ENCODE measurements at places on chromosomes 7 and 10.
A peak's percentile ranks its signal among the peaks of the same experiment; 100 is the strongest.

GRCh38 chr7:129436335-129436923, 2.2 kb downstream of the STRIP2 start:
- no peak for DNase-seq

- DNase-seq = no peak
Observed at GRCh38 chr7:137953043-137953664, 48.7 kb downstream of the CREB3L2 start.

DNA sequence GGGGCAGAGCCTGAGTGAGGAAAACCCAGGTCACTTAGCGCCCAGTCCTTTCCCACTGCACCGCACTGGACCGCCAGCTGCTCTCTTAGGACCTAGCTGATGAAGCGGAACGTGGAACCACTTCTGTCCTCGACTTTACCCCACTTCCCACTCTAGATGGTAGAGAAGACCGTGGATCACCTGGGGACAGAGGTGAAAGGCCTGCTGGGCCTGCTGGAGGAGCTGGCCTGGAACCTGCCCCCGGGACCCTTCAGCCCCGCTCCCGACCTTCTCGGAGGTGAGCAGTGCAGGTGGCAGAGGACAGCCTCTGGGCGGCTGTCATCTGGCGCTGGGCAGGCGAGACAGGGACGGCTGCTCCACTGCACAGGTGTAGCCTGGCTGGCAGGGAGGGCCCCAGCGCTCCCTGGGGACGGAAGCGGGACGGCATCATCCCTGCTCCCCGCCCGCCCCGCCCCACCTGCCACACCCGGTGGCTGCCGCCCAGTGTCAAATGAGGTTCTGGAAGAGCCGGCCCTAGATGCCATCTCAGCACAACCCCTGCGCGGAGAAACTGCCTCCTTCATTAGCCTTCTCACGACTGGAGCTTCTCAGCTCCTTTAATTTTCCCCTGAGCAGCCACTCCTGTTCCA, 11.7 kb downstream of the PLAC9 start:
- DNase-seq = peak; percentile 8

- DNase-seq = no peak
Observed at GRCh38 chr7:148918058-148918596, 34.0 kb upstream of the EZH2 start.

- no peak for DNase-seq
Observed at GRCh38 chr10:5443429-5443828, 31.1 kb downstream of the NET1 start.

DNA sequence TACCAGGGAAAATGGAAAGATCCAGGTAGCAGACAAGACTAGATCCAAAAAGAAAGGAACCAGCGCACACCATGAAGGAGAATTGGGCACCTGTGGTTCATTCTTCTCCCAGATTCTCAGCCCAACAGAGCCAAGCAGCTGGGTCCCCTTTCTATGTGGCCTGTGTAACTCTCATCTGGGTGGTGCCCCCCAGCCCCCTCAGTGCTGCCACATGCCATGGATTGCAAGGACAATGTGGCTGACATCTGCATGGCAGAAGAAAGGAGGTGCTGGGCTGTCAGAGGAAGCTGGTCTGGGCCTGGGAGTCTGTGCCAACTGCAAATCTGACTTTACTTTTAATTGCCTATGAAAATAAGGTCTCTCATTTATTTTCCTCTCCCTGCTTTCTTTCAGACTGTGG, 21.4 kb downstream of the PRSS2 start:
- no peak for DNase-seq

DNA sequence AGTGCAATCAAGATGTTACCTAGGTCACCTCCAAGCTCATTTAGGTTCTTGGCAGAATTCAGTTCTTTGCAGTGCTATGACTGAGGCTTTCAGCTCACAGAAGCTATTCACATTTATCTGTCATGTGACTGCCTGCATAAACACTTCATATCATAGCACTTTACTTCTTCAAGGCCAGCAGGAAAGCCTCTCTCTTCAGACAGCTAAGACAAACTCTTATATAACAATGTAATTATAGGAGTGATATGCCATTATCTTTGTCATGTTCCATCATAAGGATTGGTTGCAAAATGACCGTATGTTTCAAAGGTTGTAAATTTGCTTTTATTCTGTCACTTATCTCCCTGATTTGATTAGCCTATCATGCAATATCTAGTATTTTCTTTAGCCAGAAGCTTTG, 78.8 kb upstream of the TMEM196 start:
- no peak for DNase-seq

- no peak for DNase-seq
Observed at GRCh38 chr10:124516746-124517397, 55.2 kb downstream of the LHPP start.
